ENCODE measurements at places on chromosomes 2 and 18.

GRCh38 chr2:135657806-135658582, 83.7 kb upstream of the UBXN4 start:
- DNase-seq, result no peak

GRCh38 chr18:60446821-60447220, 74.2 kb upstream of the MC4R start:
- no peak for DNase-seq

DNA sequence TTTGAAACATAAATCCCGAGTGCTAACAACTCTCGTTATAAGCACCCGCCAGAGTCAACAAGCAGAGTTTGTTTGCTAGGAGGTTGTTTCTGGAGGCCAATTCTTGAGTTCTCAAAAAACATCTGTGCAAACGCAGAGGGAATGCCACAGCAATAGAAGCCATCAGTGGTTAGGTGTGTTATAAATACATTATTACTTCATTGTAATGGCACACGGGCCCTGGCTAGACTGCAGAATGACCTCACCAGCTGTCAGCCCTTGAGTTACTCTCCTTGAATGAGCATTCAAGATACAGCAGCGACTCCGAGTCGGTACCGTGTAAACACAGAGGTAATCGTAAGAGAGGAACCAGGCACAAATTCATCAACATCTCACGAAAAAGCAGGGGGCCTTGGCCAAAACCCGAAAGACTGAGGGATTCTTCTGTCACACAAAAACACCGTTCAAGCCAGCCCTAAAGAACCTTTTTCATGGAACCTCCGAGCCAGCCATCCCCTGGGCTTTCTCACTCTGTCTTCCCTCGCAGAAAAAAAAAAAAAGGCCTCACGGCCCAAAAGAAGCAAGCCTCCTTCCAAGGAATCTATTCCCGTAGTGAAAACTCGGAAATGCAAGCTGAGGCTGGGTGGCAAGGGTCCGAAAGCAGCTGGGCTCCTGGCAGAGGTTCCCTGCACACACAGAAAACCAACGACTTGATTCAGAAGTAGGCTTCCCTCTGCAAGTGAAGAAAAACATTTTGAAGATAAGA, 133.7 kb upstream of the MEIS1 start:
- DNase-seq, result no peak

DNA sequence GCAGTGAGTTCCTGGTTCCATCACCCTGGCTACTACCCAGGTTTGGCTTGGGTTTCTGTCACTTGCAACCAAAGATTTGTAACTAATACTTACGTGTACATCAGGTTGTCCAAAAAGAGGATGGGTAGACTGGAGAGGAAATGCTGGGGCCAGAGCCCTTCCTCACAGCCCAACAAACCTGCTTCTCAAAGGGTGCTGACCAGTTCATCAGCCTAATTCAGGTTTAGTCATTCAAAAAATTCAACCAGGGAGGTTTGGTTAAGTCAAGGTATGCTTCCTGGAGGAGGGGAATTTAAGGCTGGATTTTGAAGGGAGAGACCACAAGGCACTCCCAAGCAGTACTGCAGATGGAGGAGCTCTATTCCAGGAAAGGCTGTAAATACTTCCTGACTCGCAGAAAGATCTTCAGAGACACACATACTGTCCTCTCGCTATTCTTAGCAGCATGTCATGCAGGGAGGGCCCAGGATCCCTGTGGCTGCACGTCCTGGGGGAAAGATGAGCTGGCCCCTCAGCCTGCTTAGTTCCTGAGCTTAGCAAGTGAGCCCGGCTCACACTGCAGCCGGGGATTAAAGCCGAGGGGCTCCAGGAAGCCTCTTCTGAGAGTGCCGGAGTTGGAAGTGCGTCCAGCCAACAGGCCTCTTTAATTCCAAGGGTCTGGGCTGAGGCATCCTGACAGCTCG, 40.0 kb upstream of the BIN1 start:
- DNase-seq, result no peak

GRCh38 chr2:232539298-232540231, at the start of gene CHRNG:
Gene CHRNG (plus strand): TSS chr2:232539692. CDS start chr2:232539748, 56 bp downstream.
- no peak for DNase-seq

GRCh38 chr18:45920367-45920766, 46.8 kb downstream of the EPG5 start:
- DNase-seq, result peak; percentile 86

GRCh38 chr2:237435844-237436587, 22.1 kb upstream of the COL6A3 start:
- DNase-seq, result peak; percentile 78

DNA sequence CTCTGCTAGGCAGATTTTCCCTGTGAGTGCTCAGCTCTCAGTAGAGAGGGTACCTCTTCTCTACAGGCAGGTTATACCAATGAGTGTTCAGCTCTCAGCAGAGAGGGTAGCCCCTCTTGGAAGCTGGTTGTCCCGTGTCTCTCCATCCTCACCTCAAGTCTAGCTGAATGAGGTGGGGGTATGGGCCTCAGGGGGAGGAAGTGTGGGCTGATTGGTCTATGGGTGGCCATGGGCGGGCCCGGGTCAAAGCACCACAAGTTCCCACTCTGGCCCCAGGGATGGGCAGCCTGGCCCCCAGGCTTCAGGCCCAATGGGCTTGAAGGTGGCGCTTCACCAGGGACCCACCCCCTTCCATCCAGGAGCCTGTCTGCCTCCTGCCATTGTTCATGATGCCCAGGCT, 17.0 kb upstream of the MBD2 start:
- no peak for DNase-seq

DNA sequence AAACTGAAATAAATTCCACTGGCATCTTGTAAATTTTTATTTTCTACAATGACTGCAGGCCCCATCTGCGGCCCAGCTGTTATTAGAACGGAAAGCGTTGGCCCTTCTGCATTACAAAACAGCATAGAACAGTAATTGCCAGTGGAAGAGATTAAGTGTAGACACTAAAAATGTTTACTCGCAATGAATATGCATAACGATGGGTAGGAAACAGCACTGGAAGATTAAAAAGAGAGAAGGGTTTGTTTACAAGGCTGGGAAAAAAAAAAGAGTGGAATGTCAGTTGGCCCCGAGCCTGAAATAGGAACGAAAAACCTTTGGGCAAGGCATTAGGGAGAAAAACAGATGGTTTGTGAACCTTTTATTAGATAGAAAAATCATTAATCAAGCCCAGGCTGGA, 275.9 kb upstream of the TCF4 start:
- DNase-seq, result peak; percentile 90

GRCh38 chr2:10245021-10245420, 57.7 kb upstream of the HPCAL1 start:
- DNase-seq, result no peak
